ENCODE measurements at places on chromosomes 16 and 17.

DNA sequence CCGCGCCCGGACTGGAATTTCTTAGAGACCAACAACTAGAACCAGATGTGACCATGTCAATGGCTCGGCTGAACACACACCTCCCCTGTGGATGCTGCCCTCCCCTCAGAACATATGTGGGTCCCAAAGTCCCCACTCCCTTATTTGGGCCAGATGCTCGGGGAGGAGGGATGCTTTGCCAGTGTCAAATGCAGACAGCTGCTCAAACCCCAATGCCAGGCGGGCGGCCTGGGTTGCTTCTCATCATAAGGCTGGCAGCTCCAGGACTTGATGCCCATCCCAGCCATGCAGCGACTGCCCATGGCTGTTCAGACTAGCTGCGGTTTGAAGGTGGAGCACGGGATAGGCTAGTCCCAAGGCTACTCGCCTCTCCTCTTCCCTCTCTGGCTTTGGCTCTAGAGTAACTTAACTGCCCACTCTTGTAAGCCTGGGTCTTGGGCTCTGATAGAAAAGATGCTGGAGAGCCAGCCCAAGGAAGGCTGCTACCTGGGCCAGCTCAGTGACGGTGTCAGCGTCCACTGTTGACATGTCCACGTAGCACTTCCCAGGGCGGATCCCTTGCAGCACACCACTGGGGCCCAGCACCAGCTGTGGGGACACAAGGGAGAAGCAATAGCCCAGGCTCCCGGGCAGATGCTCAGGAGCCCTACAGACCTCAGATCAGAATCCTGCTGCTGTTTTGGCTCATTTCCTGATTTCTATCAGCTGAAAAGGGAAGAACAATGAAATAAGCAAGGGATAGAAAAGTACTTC lies 11.0 kb upstream of the ROGDI start:
- DNase-seq: no peak

DNA sequence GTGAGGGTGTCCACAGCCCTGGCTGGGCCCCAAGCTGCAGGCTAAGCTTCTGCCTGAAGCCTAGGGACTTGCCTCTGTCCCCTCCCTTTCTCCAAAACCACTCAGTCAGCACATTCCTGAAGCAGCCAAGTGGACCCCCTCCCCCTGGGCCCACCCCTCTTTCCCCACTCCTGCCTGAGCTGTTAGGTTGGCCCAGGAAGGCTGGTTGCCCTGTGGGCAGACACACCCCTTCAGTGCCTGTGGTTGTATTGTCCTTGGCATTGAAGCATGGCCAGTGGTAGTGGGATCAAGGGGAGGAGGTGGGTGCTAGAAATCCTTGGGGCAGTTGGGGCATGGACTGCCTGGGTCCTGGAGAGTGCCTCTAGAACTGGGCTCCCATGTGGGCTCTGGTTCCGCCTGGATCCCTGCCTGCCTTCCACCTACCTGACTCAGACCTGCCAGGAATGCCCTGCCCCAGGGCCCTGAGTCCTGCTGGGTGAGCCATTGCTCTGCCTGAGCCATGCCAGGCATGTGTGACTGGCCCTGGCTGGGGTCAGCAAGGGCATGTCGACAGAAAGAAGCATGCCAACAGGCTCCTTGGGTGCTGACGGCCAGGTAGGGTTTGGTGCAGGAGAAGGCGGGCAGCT lies 2.1 kb downstream of the TRAF4 start:
- DNase-seq: no peak

- no peak for DNase-seq
These were observed 31.6 kb upstream of the FAAP100 start for GRCh38 chr17:81583589-81584342.

- DNase-seq: peak; percentile 13
These were observed at the start of gene TBKBP1 for GRCh38 chr17:47693731-47694580. TSS of gene TBKBP1 (plus strand) at chr17:47694161. CDS start at chr17:47696113, 1,952 bp downstream.

DNA sequence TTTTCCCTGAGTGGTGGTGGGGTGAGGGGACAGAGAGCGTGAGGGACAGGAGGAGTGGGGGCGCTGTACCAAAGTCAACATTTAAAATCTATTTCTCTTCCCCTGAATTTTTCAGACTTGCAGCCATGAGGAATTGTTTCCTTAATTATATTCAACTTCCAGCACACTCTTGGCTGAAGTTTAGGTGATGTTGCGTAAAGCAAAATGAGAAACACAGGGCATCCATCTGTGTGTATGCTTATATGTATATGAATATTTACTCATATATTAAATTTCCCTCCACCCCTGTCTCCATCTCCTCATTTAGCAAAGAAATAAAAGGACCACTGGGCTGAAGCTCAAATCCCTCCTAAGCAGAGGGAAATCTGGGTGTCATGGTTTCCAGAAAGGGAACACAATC lies 218.1 kb downstream of the XYLT1 start:
- DNase-seq: no peak

GRCh38 chr17:1413281-1413791 lies 13.3 kb upstream of the YWHAE start:
- DNase-seq: peak; percentile 23

GRCh38 chr17:64278614-64279013 lies 15.6 kb upstream of the TEX2 start:
- no peak for DNase-seq

- DNase-seq: no peak
These were observed 79.9 kb downstream of the ZNF18 start for GRCh38 chr17:11917415-11917814.

- DNase-seq: no peak
These were observed 196.3 kb upstream of the CDH11 start for GRCh38 chr16:65318138-65318537.

DNA sequence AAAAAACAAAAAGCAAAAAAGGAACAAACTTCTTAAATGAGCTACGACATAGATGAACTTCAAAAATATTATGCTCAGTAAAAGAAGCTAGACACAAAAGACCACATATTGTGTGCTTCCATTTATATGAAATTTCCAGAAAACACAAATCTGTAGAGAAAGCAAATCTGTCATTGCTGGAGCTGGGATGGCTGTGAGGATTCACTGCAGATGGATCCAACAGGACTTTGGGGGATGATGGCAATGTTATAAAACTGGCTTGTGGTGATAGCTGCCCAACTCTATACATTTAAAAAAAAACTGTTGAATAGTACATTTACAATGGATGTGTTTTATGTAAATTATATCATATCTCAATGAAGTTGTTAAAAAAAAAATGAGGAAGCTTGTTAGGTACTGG lies 52.6 kb upstream of the MAP3K14 start:
- DNase-seq: no peak

- DNase-seq: no peak
These were observed 346.9 kb downstream of the FOXL1 start for GRCh38 chr16:86925067-86925791.

DNA sequence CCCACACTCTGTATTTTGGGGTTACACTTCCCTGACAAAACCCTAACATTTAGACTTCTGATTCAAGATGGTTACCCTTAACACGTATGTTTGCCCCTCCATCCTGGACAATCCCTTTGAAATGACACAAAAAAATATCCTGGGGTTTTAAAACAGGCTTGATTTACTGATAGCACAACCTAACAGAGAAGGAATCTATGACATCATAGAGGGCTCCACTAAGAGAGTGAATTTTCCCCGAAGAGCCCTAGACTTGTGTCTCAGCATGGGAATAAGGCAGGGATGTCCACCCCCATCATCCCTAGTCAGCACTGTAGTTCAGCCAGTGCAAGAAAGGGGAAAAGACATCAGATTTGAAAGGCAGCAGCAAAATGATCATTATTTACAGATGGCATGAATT lies 15.8 kb upstream of the SRCIN1 start:
- DNase-seq: no peak

DNA sequence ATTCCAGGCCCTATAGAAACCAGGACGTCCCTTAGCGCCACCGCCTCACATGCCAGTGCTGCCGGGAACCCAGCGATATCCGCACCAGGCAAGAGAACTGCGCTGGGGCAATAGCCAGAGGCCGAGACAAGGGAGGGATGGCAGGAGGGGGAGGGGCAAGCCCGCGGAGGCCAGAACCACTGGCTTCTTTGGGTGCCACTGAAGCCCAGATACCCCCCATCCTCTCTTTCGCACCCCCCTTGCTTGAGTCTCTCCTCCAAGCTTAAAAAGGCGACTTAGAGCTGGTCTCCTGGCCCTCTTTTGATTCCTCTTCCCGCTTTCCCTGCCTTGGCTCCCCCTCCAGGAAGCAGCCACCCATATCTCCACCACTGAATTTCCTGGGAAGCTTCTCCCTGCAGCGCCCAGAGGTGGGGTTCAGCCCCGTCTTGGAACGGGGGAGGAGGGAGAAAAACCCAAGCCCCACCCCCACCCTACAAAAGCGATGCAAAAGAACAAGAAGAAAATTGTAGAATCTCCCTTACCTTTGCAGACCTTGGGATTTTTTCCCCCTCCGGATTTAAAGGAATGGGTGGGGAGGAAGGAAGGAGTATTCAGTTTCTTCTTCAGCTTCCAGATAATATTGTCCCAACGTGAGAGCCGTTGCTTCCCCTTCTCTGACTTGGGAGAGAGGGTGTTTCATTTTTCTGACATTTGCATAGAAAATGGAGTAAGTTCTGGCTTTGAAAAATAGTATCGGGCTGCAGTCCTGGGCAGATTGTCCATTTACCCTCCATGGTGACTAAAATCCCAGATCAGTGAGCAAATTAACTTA lies 622 bp downstream of the HOXB6 start:
- DNase-seq: no peak

GRCh38 chr17:49835472-49835871 lies 12.4 kb downstream of the TAC4 start:
- no peak for DNase-seq

DNA sequence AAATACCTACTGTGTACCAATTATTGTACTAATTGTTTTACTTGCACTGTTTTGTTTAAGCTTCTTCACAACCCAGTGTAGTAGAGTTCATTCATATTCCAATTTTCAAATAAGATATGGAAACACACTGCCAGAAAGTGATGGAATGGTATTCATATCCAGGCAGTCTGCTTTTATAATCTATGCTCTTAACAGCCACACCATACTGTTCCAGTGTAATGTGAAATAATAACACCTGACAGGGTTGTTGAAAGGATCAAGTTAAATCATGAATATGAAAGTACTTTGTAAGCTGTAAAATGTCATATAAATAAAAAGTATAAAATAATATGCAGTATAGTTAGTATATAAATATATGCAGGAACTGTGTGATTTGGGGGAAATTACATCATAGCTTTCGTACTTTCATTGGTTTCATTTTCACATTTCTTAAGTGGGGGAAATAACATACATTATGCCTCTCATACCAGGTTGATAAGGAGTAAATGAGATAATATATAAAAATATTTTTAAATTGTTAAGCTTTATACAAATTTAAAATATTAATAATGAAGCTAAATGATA lies 230.8 kb downstream of the TANC2 start:
- DNase-seq: no peak

GRCh38 chr16:2194852-2195321 lies 1.5 kb downstream of the CASKIN1 start:
- DNase-seq: peak; percentile 22

GRCh38 chr16:143456-143855 lies 5.0 kb upstream of the NPRL3 start:
- DNase-seq: no peak

DNA sequence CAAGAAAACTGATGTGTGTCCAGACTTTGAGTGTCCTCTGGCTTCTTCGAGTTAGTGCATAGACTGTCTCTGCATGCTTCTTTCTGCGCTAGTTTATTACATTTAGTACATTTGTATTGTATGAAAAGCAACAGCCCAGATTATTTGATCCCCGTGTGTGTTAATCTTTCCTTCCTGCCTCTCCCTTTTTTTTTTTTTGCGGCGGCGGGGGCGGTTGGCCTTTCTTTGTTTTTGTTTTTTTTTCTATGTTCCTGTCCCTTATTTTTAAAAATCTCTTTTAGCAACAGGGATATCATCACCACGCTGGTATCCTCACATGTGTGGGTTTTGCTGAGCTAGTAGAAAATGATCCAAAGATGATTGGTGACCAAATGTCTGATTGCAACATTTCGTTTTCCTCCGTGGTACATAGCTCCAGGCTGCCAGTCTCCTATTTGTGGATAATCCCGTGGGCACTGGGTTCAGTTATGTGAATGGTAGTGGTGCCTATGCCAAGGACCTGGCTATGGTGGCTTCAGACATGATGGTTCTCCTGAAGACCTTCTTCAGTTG lies 9.4 kb downstream of the SCPEP1 start:
- no peak for DNase-seq

DNA sequence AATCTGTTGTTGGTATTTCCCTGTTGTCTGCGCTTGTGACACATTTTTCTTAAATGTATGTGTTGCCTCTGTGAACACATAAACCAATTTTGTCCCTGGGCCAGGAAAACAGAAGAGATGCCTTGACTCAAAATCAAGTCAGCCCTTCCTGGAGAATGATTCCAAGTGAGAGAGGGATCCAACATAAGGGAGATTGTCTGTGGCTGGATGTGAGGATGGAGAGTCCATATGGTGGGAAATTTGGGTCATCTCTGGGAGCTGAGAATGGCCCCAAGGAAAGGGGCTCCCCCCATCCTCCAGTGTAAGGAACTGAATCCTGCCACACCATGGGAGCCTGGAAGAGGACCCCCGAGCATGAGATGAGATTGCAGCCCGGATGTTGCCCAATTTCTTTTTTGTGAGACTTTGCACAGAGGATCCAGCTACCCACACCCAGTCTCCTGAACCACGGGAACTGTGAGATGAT lies 13.5 kb downstream of the CRYM start:
- DNase-seq: no peak

- DNase-seq: no peak
These were observed 116.2 kb downstream of the AATF start for GRCh38 chr17:37064956-37065355.

GRCh38 chr17:66426397-66427033 lies 124.1 kb downstream of the PRKCA start:
- no peak for DNase-seq

DNA sequence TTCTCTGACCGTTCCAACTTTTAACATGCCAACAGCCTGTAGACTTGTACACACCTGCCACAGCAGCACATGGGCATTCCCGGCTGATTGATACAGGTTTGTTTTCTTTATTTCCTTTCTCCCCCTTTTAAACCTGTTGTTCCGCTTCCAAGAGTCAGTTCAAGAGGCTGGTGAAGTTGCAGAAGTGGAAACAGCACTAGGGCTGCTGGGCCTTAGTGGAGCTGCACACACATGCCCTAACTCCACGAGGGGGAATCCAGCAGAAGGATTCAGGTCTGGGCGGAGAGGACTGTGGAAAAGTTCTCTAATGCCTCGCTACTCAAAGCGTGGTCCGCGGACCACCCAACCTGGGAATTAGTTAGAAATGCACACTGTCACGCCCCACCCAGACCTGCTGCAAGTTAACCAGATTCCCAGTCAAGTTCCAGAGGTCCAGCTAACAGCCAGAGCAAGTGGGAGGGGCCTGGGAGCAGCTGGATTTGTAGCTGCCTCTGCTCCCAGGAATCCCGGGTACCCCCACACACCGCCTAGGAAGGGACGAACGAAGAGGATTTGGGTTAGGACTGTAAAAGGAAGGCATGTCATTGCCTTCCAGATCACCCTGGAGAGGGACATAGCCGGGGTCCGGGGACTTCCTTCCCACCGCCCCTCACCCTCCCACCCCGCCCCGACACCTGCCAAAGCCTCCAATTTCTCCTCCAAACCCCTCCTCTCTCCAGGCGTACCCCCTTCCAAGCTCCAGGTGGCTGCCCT lies 542 bp downstream of the SLC39A11 start:
- no peak for DNase-seq
